Mesenteric fat pad (tissue), 1 donor: ENCODE measurements at places on chromosomes 11 and 22. TPM values are rescaled to one million over a fixed set of nuclear protein-coding genes. Genes with fewer than 3 reads are reported as not detected.
A peak's percentile ranks its signal among the peaks of the same experiment; 100 is the strongest.

GRCh38 chr11:76279038-76279437, 72.7 kb upstream of the WNT11 start:
- no peak for DNase-seq

- DNase-seq, result no peak
Measured at GRCh38 chr22:30313527-30314363, 13.0 kb downstream of the TBC1D10A start.

DNA sequence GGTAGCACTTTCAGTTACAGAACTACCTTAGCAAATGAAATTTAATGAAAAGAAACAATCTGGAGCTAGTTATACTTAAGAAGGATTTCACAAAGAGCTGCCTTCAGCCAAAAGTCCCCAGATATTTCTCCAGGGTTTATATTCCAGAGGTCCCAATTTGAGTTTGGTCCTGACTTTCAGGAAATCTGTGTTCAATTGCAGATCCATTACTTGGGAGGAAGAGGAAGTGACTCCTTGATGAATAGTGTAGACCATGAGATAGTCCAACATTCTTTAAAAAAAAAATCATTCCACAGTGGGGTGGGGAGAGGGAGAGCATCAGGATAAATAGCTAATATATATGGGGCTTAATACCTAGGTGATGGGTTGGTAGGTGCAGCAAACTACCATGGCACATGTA, 117.6 kb upstream of the ARHGAP20 start:
- no peak for DNase-seq

Gene MMP12
- 0.29 TPM for total RNA-seq

GRCh38 chr11:44229098-44229497, 80.8 kb downstream of the ALX4 start:
- DNase-seq, result no peak

Gene PATE4
- not detected for total RNA-seq

- DNase-seq, result no peak
Measured at GRCh38 chr11:76588455-76589325, 81.9 kb downstream of the LRRC32 start.

Gene C22orf31
- total RNA-seq, result not detected

- DNase-seq, result no peak
Measured at GRCh38 chr11:128764424-128765095, 70.7 kb downstream of the FLI1 start.

Gene HEPHL1
- not detected for total RNA-seq

- DNase-seq, result peak; percentile 69
Measured at GRCh38 chr11:8055091-8055835, 25.7 kb upstream of the TUB start.

GRCh38 chr11:95496901-95497300, 265.9 kb upstream of the SESN3 start:
- no peak for DNase-seq

Gene APOL6
- 99.8 TPM for total RNA-seq

DNA sequence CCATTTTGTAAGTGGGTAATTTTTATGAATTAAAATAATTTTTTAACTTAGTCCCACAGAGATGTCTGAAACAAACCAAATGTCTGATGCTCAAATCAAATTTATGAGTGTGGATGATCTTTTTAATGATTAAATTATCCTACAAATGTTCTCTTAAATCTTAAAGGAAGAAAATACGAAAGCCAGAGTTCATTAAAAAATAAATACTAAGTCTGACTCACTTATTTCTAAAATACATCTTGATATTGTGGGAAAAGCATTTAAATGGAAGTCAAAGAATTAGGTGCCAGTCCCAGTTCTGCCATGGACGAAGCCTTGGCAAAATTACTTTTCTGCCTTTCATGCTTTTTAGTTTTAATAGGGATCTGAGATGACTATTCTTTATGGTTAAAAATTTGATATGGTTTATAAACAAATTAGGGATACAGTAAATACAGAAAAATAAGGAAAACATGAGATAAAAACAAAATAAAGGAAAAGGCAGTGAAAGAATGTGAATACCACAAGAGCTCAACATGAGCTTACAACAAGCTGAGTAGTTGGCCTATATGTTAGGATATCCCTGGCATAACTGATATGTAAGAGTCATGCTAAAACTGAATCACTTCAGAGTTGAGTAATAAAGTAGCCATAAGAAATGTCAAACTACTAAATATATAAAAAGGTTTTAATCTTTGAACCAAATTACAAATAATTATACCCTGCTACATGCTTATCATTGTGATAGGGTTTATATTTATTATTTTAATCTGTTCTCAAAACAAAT, 9.2 kb downstream of the CCDC34 start:
- DNase-seq, result no peak

DNA sequence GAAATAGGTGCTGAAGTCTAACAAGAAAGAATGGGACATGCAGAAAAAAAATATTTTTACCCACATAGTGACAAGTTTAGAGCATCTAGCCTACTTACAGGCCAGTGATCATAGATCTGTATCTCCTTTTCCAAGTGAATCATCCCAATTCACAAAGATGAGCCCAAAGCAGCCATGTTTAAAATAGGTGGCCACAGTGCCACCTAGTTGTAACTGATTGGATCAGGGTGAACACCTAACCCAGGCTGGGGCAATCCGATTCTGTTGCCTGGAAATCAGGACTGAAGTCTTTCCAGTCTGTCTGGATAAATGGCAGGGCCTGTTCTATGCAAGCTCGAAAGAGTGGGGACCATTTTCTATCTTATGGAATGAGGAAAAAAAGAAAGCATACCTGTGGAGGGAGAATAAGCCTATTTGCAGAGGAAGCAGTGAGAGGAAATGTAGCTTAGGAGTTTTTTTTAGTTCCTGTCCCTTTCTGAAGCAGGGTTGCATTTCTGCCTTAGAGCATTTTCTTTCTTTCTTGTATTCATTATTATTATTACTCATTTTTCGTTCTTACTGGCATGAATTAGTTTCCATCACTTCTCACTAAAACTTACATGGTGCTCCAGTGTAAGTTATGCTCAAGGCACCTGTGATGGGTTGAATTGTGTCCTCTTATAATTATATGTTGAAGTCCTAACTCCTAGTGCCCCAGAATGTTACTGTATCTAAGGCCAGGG, 113.2 kb upstream of the RAG2 start:
- no peak for DNase-seq

GRCh38 chr11:111937844-111938243, 701 bp downstream of the DIXDC1 start:
- no peak for DNase-seq

GRCh38 chr11:115503886-115504275, 334 bp downstream of the CADM1 start:
- no peak for DNase-seq

Gene NCAM1
- 3.1 TPM for total RNA-seq

Gene CRYAB
- 2,279 TPM for total RNA-seq

- peak; percentile 99 for DNase-seq
Measured at GRCh38 chr11:60841797-60842667, at the start of gene CCDC86. CCDC86 (plus strand) TSS chr11:60842113; CDS start chr11:60842125, 12 bp downstream.

DNA sequence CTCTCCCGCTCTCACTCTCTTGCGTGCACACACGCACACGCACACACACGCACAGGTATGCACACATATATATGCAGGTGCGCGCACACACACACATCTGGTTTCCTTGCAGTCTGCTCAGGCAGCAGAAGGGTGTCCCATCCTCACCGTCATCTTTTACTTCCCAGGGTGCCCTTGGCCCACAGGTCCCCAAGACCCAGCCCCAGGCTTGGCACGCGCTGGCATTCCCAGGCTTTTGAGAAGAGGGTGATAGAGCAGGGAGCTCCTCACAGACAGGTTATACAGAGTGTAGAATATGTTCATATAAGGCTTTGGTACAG, 52.0 kb upstream of the SPATA19 start:
- DNase-seq, result peak; percentile 69

DNA sequence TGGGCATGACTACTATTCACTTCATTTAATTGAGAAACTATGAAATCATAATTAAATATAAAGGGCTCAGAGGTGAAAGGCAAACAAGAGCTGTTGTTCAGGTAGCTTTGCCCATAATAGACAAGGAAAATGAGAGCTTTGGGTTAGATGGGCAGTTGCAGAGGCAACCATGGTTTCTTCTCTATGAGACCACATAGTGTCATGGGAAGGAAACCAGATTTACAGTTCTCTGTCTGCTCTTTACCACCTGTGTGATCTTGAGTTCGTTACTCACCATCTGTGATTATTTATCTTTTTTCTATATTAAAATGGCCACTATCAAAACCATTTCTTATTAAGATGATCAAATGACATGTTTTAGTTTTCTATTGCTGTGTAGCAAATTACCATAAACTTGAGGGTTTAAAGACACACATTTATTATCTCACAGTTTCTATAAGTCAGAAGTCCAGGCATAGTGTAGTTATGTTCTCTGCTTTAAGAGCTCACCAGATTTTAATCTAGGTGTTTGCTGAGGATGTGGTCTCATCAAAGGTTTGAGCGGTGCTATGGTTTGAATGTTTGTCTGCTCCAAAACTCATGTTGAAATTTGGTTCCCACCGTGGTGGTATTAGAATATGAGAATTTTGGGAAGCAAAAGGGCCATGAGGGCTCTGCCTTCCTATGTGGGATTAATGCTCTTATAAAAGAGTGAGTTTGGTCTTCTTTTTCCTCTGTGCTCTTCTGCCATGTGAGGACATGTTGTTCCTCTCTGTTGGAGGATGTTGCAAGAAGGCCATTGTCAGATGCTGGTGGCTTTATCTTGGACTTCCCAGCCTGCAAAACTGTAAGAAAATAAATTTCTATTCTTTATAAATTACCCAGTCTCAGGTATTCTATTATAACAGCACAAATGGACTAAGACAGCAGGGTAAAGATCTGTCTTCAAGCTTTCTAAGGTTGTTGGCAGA, 38.2 kb downstream of the OR2AG2 start:
- DNase-seq, result no peak

DNA sequence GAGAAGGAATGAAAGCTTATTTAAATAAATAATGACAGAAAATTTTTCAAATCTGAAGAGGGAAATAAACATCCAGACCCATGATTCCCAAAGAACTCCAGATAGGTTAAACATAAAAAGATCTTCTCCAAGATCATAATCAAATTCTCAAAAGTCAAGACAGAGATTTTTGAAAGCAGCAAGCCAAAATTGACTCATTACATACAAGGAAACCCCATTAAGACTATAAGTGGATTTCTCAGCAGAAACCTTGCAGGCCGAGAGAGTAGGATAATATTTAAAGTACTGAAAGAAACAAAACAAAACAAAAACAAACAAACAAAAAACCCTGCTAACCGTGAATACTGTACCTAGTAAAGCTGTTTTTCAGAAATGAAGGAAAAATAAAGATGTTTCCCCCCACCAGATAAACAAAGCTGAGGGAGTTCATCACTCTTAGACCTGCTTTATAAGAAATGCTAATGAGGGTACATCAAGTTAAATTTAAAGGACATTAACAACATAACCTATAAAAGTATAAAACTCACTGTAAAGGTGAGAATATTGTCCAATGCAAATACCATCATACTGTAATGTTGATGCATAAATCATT, 412.2 kb downstream of the INSC start:
- DNase-seq, result no peak

DNA sequence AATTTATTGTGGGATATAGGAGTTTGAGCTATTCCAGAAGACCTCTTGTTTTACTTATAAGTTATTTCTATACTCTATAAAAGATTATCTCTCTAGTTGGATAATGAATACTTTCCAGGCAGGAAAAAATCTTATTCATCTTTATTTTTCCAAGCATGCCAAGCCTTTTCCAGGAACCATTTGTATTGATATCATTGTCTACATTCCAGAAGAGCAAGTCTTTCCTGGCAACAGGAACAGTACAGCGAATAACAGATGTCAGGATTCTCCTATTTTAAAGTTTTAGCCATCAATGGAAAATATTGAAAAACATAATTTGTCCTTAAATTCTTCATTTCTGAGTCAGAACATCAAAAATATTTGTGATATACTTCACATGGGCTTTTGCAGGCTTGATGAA, 5.2 kb upstream of the NXPE1 start:
- DNase-seq, result no peak

- no peak for DNase-seq
Measured at GRCh38 chr11:61601512-61601911, 20.6 kb upstream of the SYT7 start.

GRCh38 chr11:119107538-119108145, 498 bp downstream of the C2CD2L start:
- no peak for DNase-seq

Gene YIF1A
- total RNA-seq, result 81.7 TPM

DNA sequence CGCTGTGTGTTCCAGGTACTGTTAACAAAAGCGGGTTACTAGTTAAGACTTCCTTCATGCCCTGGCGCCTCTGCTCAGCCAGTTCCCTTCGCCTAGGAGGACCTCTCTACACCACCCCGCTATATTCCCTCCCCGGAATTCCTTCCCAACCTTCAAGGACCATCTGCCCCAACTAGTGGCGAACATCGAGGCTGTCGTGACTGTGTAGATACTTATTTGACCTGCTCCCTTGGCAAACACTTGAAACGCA, 450 bp upstream of the BCL2L13 start:
- no peak for DNase-seq

Gene OSBP2
- total RNA-seq, result 1.4 TPM

Gene BTBD18
- total RNA-seq, result not detected

Gene CREB3L1
- total RNA-seq, result 8.4 TPM

GRCh38 chr11:71554996-71555395, 6.8 kb downstream of the KRTAP5-9 start:
- DNase-seq, result peak; percentile 57

DNA sequence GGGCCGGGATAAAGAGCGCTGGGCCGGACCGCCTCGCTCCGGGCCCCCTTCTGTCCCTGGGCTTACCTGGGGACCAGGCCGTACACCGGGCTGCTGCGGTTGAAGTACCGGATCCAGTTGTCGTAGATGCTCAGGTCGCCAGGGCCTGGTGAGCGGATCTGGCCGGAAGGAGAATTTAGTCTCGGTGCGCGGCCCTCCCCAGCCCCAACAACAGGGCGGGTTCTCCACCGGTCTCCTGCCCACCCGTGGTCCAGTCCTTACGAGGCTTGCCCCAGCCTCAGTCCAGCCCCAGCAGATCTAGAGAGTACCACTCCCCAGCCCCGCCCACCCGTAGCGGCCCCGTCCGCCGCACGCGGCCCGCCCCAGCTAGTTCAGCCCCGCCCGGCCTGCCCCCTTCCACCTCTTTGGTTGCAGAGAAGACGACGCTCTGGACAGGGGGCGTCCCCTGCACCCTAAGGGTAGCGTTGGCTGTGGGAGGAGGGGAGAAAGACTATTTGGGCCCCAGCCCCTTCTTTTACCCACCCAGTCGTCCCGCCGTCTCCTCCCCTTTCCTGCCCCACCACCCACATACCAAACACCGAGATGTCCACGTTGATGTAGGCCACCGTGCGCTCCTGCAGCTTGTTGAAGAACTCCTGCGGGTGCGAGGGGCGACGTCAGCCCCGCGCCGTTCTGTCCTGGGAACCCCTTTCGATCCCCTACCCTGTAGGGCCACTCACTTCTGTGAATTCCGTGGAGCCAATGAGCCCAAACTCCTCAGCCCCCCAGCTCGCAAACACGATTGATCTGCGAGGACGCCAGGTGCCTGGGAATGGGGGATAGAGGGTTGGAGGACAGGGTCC, 6.8 kb downstream of the SAC3D1 start:
- DNase-seq, result no peak

Gene PTPRCAP
- total RNA-seq, result 3.3 TPM

DNA sequence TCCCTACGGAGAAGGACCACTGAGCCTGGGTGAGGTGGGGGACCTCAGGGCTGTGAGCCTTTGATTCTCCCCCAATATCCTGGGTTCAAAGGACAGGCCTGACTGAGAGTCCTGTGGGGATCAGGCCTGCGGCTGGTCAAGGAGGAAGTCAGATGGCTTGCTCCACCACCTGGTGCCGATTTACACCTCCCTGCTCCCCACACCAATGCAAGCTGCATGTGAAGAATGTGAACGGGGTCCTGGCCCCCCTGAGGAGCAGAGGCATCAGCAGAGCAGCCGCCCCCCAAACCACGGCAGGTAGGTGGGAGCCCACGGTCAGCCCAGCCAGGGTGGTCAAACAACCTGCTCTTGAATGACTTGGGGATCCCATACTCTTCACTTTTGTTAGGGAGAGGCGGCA, 6.7 kb downstream of the ADAMTS8 start:
- DNase-seq, result no peak
